ENCODE measurements at places on chromosomes 5 and 9. TPM values are rescaled to one million over a fixed set of nuclear protein-coding genes. Genes with fewer than 3 reads are reported as not detected.

DNA sequence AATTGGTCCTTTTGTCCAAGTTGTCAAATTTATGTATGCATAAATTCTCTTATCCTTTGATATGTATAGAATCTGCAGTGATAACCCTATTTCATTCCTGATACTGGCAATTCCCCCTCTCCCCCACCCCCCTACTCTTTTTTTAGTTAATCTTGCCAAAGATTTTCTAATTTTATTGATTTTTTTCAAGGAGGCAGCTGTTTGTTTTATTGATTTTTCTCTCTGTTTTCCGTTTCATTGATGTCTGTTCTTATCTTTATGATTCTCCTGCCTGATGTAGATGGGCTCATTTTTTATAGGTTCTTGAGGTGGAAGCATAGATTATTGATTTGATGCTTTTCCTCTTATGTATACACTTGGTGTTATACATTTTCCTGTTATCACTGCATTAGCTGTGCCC lies 34.4 kb downstream of the SMC5 start:
- no peak for DNase-seq

DNA sequence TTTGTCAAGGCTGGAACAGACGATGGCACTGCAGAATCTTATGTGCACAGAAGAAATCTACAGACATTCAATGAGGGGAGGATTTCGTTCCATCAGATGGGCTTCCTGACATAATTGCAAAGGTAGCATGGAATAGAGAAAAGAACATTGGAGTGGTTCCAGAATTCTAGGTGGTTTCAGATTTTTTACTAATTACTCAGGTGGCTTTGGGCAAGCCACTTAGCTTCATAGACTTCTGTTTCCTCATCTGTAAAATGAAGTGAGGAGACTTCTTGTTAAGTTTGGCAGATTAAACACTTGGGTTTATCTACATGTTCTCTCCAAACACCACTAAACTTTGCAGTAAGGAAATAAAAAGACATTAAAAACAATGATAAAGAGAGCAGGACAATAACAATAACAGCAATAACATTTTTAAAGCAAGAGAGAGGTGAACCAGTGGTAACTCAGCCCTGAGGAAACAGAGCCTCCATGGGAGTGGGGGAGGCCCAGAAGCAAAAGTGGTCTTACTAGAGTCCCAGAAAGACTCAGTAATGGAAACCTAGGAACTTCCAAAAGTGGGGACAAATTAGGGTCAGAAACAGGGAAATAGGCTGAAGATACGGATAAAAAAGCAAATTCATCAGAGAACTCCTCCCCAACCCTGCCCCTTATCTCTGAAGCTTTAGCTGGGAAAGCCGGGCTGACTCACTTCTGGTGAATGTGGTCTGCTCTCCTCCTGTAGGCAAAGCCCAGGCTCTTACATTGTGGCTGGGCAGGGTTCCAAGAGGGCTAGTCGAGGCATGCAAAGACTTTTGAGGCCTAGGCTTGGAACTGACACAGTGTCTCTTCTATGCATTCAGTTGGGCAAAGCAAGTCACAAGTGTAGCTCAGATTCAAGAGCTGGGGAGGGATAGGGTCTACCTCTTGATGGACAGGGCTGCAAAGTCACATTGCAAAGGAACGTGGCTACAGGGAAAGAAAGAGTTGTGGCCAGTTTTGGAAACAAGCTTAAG lies 11.8 kb upstream of the ACTBL2 start:
- no peak for DNase-seq

DNA sequence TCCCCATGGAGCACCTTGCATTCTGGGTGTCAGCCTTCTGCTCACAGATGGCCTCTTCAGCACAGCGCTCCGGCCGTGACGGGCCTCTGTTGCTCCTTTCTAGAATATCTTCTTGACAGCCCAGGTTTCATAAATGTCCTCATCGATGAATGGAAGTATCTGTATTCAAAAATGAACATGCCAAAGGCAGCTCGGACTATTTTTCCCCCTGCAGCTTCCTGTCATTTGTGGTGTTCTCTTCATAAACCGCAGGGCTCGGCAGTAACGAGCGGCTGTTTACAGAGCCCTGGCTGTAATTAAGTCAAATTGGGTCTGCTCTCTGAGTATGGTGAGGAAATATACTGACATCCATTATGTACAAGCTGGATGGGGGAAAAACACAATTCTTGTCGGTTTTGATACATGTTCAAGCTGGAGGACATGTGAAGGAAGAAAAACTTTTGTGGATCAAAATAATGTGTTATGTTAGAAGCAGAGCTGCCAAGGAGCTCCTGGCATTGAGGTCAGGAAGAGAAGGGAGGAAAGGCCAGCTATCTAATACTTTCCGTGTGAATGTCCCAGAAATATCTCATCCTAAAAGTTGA lies 154.1 kb upstream of the CD180 start:
- DNase-seq = no peak

DNA sequence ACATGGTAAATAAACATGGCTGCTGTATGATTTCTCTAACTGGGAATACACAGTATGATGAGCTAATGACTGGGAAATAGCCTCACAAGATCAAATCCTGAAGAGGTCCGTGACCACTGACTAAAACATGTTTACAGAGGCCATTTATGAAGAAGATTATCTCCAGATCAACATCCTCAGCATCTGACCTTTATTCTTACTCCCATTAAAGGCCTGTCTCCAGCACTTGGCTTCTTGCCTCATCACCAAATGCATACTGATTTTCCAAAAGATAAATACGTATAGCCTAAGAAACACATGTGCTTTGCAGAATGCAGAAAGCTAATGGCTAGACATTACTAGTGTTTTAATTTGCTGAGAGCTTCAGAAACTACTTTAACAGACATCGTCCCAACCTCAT lies 108.0 kb upstream of the TSLP start:
- DNase-seq = no peak

DNA sequence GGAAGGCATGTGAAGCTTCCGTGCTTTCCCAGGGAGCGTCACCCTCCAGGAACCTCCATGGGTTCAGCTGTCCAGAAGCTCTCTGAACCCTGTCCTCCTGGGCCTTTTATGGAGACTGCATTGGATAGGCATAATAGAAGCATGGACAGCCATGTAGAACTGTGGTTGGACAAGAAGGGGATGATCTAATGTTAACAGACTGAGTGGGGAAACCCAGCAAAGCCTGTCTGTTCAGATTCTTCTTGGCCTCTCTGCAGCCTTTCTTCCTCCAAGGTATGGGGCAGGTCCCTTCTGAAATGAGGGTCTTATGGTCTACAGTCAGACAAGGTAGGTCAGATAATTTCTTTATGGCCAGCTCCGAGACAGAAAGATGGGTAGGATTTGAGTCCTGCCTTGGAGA lies 59.1 kb upstream of the CTNNA1 start:
- no peak for DNase-seq

DNA sequence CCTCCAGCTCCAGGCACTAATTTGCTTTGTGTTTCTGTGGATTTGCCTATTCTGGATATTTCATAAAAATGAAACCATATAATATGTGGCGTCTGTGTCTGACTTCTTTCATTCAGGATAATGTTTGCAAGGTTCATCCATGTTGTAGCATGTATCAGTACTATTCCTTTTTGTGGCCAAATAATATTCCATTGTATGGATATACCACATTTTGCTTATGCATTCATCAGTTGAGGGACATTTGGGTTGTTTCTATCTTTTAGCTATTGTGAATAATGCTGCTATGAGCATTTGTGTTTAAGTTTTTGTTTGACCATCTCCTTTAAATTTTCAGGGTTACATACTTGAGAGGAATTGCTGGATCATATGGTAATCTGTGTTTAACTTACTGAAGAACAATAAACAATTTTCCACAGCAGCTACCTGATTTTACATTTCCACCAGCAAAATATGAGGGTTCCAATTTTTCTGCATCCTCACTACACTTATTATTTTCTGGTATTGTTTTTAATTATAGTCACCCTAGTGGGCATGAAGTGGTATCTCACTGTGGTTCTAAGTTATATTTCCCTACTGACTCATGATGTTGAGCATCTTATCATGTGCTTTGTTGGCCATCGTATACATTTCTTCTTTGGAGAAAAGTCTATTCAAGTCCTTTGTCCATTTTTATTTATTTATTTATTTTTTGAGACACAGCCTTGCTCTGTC lies 63.9 kb downstream of the GCNT4 start:
- DNase-seq = no peak

- DNase-seq = no peak
These were observed 51.5 kb downstream of the HRH2 start for GRCh38 chr5:175709276-175709781.

DNA sequence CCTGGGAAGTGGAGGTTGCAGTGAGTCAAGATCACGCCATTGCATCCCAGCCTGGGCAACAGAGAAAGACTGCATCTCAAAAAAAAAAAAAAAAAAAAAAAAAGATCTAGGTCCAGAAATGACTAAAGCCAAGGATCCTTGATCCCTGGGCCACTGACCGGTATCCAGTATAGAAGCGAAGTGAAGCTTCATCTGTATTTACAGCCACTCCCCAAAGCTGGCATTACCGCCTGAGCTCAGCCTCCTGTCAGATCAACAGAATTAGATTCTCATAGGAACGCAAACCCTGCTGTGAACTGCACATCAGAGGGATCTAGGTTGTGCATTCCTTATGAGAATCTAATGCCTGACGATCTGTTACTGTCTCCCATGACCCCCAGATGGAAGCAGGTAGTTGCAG lies 9.3 kb downstream of the CSNK1A1 start:
- DNase-seq = no peak

The TAF11L5 gene
- polyA plus RNA-seq = not detected
